Stimulated activated CD4-positive, alpha-beta T cell treated with anti-CD3 and anti-CD28 coated beads, TNF-alpha, amount 100 ng/mL, for 24 hours (primary cell): ENCODE measurements at places on chromosomes 4 and X.

- no peak for DNase-seq
Measured at GRCh38 chr4:158724637-158725036, 1.4 kb upstream of the PPID start.

DNA sequence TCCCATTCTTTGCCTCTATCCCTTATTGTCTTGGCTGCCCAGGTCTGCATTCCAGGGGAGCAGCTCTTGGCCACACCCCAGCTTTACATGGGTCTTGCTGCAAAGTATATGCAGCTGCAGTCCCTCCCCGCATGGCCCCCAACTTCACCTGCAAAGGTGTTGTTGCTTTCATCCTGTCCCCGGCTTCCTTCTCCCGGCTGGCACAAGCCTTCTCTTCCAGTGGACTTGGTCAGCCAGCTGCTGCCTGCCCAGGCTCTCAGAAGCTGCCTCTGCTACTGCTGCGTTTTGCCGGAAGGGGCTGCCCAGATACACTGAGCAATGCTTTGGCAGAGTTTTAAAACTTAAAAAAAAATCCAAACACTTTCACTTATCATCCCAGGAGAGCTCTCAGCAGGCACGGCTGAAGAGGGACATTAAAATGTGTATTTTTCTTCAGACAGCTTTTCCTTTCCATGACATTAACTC is 121.2 kb upstream of the PDLIM3 start:
- DNase-seq, result no peak

GRCh38 chr4:25767877-25768725 is 94.7 kb downstream of the SEL1L3 start:
- DNase-seq, result no peak

DNA sequence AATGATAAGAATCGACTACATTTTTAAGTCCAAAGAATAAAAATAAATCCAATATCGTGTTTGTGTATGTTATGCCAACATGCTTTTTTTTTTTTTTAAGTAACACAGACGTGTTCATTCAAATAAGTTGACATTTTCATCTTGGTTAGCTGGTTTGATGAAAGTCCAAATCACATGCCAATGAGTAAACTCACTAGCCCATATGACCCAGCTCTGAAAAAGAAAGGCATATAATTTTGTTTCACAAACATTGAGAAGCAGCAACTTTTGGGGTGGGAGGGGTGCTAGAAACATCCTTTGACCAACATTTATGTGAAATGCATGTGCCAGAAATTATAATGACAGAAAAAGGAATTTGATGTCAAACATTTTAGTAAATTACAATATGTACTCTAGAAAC is 61.6 kb upstream of the SPP1 start:
- DNase-seq, result no peak

DNA sequence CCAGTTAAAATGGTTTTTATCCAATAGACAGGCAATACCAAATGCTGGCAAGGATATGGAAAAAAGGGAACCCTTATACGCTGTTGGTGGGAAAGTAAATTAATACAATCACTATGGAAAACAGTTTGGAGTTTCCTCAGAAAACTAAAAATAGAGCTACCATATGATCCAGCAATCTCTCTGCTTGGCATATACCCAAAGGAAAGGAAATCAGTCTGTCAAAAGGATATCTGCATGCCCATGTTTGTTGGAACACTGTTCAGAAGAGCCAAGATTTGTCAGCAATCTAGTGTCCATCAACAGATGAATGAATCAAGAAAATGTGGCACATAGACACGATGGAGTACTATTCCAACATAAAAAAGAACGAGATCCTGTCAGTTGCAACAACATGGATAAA is 91.0 kb upstream of the SH3RF1 start:
- DNase-seq, result no peak

- DNase-seq, result no peak
Measured at GRCh38 chr4:155889031-155889793, 14.3 kb upstream of the TDO2 start.

GRCh38 chrX:48451708-48452107 is 18.4 kb downstream of the SLC38A5 start:
- no peak for DNase-seq

DNA sequence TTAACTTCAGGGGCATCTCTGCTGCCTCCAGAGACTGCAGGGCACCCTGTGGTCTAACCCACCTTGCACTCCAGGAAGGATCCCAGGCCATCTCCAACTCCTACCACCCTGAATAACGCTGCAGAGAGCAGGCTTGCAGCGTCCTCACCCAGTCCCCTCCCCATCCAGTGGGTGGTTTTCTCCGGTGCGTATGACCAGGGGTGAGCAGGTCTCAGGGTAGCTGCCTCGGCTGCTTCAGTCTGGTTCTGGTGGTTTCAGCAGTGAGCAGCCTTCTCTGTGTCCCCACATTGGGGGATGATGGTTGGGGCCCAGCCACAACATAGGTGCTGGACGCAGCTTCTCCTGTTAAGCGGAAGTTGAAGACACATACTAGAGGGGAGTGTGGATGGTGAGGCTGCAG is 38.6 kb upstream of the SORCS2 start:
- no peak for DNase-seq

DNA sequence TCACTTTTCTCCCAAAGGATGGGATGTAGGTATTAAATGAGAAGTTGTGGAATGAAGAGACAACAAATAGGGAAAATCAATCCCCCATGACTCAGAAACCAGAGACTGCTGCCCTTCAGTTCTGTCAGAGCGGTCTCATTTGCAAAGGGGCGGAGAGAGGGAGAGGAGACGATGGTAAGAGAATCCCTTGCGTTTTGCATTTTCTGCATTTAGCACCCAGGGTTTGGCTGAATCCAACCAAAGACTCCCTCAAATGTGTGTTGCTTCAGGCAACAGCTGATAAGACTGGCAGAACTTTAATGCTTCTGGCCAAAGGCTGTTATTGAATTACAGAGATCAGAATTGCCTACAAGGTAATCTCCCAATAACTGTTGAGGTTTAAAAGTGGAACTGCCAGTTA is 230.2 kb downstream of the EVC2 start:
- no peak for DNase-seq

DNA sequence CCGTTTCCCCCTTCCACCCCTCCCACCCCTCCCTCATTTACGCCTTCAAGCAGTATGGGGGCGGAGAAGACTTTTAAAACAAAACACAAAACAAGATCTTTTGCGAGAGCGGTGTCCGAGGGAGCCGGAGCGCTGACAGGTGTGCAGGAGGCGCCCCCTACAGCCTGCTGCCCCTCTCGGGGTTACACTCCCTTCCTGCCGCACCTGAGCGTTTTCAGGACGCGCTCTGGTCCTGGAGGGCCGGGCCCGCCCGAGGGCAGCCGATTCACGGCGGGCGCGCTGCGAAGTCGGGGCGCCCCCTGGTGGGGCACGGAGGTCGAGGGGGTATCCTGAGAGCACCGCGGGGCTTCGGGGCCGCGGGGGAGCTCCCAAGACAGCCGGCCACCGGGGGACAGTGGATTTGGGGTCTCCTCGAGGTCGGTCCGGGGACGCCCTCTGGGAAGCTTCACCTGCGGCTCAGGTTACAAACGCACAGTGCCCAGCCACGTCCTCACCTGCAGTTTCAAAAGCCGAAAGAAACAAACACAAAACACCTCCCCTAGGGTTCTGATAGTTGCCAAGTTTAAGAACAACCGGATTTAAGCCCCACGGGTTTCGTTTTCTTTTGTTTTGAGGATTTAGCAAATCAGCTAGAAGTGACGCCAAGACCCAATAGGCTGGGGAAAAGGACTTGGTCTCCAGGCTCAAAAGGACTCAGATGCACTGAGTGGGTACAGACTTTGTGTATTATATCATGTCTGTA is 8.0 kb upstream of the NEUROG2 start:
- peak; percentile 45 for DNase-seq

DNA sequence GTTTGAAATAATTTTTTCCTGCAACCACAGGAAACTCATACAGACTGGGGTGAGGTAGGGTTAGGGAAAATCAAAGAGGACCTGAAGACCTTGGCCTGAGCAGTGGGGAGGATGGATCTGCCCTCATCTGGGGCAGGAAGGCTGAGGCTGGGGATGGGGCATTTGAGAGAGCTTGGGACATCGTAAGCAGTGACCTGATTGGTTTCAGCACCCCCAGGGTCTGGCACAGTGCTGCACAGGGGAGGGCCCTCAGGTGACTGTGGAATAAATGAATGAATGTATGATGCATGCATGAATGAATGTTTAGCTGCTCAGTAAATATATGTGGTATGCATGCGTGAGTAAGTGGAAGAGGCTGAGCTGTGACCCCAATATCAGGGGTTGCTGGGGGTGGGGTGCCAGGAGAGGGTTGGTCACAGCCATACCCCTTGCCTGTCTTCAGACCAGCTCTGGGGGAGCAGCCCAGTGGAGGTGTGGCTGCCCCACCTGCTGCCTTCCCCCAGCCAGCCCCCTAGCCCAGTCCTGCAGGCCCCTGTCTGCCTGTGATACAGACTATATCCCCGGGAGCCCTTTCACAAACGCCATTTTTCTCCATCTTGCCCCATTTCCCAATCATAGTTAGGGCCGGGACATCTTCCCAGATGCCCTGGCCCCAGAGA is 11.0 kb upstream of the TNIP2 start:
- no peak for DNase-seq

GRCh38 chr4:151850791-151851213 is 90.0 kb upstream of the GATB start:
- DNase-seq, result no peak

GRCh38 chr4:158170691-158171561 is 1.9 kb downstream of the GASK1B start:
- peak; percentile 7 for DNase-seq

GRCh38 chr4:78225236-78225635 is 168.1 kb downstream of the FRAS1 start:
- DNase-seq, result no peak

DNA sequence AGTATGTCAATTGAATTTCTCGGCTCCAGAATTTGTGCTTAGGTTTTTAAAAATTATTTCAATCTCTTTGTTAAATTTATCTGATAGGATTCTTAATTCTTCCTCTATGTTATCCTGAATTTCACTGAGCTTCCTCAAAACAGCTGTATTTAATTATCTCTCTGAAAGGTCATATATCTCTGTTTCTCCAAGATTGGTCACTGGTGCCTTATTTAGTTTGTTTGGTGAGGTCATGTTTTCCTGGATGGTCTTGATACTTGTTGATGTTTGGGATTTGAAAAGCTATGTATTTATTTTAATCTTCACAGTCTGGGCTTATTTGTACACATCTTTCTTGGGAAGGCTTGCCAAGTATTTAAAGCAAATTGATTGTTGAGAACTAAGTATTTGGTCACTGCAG is 24.7 kb upstream of the HERC3 start:
- no peak for DNase-seq

GRCh38 chrX:139783030-139783429 is 75.1 kb upstream of the MCF2 start:
- no peak for DNase-seq

GRCh38 chrX:24149351-24150050 is at the start of gene ZFX:
Gene ZFX (plus strand): TSS chrX:24149729. CDS start chrX:24172743, 23,014 bp downstream.
- DNase-seq, result no peak

- DNase-seq, result no peak
Measured at GRCh38 chrX:28920153-28920943, 333.1 kb downstream of the IL1RAPL1 start.

- no peak for DNase-seq
Measured at GRCh38 chr4:99403380-99404184, 31.6 kb downstream of the ADH7 start.

GRCh38 chr4:23171976-23172375 is 479.2 kb downstream of the GBA3 start:
- no peak for DNase-seq

DNA sequence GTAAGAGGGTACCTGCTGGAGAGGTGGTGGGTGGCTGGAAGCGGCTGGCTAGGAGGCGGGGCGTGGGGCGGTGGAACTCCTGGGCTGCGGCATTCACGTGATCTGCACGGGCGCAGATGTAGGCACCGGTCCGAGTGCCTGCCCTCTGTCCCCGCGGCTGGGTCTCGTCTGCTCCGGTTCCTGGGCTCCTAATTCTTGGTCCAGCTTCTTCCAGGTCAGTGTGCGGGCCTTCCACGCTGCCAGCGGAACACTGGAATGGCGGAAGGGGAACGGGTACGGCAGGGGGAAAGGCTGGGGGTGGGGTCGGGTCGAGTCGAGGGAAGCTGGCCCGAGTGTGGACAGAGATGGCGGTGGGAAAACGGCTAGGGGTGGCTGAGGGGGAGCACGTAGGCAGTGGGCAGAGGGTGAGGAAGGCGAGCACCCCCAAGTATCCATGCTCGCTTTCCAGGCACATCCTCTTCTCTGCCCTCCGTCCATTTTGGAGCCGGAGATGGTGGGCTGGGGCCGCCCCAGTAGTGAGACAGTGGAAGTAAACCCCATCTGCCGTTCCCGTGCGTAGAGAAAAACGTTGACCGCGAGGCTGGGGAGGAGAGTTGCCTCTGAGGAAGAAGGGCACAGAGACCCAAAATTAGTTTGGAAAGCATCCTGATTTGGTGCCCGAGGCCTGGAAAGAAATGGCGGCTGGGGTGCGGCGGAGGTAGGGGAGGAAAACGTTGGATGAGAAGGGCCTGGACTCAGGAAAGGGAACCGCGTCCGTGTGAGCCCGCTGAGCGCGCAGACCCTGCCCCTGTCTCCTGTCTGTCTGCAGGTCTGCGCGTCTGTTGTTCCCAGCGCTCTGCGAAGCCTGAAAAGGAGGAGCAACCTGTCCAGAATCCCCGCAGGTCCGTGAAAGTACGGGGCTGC is at the start of gene TCEAL4:
TCEAL4 (plus strand) TSS at position 105 of the 903 bp plus-strand sequence. CDS start 1,161 bp downstream, outside the sequence.
- DNase-seq, result peak; percentile 46

DNA sequence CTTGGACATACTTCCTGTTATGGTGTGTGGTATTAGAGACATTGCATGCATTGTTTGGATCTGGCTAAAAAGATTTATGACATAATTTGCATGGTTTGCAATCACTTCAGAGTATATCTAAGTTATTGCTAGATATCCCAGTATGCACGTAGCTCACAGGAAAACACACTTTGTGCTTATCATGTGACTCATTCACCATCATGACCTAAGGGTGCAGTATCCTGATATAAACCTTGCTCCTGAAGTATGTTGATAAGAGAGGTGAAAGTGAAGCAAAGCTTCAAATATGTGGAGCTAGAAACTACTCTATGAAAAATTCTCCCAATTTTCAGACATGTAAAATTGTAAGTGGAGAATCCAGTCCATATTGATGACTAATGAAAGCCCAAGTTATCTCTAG is 46.9 kb upstream of the GRXCR1 start:
- DNase-seq, result no peak

GRCh38 chrX:39759526-39760224 is 338.1 kb downstream of the BCOR start:
- DNase-seq, result no peak

GRCh38 chrX:37677243-37677642 is 8.3 kb upstream of the XK start:
- DNase-seq, result no peak

- DNase-seq, result no peak
Measured at GRCh38 chr4:38132843-38133662, 172.9 kb downstream of the PTTG2 start.

DNA sequence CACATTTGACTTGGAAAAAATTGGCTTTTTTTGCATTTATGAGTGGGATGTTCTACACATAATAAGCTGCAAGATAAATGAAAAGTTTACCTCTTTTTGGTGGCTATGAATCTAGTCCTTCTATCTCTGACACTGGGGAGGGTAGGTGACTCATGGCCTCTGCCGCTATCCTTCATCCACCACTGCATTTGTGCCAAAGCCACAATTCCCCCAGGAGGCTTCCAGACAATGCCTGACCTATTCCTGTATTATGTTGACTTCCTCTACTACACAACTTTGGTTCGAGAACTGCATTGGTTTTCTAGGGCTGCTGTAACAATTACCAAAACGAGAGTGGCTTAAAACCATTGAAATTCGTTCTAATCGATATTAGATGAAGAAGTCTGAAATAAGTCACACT is 245.6 kb downstream of the TRAM1L1 start:
- DNase-seq, result no peak
